ENCODE measurements at places on chromosomes 5 and 9.

DNA sequence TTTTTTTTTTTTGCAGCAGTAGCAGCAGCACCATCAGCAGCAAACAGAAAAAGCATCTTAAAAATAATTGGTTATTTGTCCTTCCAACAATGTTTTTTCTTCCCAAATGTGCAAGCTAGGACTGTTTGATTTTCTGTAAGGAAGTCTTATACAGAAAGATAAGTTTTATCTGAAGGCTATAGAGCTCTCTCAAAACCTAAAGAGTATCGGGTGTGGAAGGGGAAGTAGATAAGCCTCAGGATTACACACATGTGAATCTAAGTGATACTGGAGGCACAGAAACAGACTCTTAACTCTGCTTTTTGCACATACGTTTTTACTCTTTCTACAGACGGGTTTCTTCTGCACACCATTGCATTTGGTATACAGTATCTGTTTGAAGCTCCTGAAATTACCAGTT is 184.4 kb upstream of the FTMT start:
- no peak for DNase-seq

DNA sequence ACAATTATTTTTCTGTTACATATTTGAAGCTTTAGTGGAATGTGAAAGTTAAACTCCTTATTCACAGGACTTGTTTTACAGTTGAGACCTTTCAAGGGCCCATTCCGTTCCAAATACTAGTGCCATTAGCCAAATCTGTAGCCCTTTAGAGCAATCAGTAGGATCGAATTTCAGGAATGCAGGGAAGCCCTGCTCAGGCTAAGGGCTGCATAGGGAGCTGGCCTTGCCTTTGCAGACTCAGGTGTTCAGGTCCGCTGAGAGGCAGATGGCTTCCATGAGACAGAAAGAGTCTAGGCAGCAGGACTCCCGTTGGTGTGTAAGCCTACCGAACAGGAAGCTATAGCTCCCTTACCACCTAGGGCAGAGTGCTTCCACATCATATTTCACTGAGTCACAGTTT is 150.1 kb upstream of the SLC27A6 start:
- DNase-seq: no peak

DNA sequence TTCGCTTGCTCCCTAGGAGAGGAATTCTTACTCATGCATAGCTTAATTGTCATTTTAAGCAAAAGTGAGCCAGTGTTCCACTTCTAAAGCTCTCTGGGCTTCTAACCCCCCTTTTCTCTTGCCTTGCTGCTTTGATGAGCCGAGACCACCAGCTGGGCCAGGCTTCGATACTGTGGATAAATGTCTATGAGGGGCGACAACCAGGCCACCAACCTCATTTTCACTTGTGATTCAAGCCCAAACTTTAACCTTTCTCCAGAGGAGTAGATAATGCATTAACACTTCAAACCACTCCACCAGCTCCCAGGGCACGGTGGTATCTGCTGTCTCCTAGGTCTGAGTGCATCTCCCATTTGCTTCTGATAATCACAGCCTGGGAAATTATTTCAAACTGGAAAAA is 205.6 kb downstream of the PSAT1 start:
- no peak for DNase-seq

DNA sequence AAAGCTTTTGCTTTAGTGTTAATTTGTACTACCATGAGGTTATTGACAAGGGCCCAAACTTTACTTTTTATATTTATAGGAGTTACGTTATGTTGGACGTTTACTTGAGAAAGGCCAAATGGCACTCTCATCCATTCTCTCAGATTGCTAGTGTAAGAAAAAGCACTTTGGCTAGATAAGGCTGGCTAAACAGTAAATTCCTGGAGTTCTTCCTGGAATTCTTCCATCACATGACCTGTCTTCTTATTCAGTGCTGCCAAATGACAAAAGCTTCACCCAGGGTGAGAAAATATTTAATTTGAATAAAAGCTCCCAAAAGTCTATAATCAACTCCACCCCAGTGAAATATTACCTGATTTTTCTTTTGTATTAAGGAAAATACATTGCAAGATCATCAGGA is 1568.9 kb upstream of the ACO1 start:
- no peak for DNase-seq

- no peak for DNase-seq
Observed at GRCh38 chr9:38229504-38230155, 160.6 kb upstream of the SHB start.

- DNase-seq: no peak
Observed at GRCh38 chr5:133884569-133885311, 83.7 kb downstream of the C5orf15 start.

DNA sequence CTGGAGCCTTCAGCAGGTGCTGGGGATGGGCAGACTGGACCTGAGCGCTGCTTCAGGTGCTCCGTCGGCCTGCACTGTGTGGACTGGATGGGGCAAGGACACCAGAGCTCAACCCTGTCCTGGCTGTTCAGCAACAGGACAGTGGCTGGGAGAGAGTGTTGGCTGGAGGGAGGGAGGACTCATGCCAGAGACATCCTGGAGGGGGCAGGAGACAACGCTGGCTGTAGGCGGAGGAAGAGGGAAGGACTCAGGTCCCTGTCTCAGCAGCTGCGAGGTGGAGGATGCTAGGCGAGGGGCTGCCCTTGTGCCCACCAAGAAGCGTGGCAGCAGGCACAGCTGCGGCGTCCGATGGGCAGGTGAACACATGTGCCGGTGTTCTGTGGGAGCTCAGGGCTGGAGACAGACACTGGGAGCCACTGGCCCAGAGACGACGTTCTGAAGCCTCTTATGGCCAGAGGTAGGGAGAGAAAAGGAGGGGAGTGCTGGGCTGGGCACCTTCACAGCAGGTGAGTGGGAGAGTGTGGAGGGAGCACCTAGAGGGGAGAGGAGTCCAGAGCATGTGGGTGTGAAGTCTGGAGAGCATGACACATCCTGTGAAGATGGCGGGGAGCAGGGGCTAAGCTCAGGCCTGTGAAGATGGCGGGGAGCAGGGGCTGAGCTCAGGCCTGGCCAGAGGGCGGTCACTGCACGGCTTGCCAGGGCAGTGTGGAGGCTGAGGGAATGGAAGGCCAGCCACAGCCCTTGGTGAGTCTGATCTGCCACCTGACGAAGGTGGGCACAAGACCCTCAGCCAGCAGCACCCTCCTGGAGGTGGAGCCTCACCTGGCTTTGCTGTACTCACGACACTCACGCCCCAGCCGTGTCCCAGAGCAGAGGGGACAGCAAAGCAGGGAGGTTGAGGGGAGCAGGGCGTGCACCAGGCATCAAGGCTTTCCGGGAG is 79.1 kb upstream of the FCN1 start:
- DNase-seq: no peak

- DNase-seq: no peak
Observed at GRCh38 chr9:71763832-71764231, 4.5 kb downstream of the CEMIP2 start.

DNA sequence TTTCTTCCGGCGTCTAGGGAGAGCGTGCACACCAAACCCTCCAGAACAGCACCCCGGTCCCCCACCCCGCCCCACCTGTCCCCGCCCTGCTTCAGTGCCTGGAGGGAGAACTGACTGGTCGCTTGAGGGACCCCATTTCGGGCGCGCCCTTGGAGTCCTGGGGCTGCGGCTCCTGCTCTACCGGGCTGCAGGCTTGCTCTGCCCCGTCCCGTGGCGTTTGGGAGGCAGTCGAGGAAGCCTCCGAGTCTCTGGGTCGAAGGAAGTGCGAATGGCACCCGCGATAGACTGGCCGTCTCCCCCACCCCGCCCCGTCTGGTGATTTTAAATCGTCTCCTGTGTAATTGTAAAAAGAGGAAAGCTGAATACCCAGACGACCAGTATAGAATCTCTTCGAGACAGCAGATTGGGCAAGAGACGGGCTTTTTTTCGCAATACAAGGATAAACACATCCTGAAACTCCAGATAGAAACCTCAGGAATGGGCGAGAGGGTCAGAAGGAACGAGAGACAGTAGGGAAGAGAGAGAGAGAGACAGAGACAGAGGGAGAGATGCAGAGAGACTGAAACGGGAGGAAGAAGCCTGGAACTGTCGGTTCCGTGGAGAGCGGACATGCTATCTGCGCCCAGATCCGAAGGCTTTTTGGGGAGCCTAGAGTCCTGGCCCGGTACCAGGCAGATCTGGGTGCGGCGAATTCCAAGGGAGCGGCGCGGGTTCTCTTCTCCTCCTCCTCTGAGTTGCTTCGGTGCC is 9.9 kb downstream of the PRDM6 start:
- DNase-seq: no peak

DNA sequence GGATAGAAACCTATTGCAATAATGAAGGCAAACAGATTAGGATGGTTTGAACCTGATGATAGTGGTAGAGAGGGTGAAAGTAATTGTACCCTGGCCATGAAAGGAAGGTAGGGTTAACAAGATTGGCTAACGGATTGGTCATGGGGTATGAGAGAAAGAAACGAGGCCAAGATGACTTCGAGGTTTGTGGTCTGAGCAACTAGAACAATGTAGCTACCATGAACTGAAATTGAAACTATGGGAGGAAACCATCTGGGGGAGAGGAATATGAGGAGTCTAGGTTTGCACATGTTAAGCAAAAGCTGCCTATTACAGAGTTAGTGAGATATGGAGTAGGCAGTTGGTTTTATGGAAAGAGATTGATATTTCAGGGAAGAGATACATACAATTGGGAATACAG is 406.0 kb downstream of the PRELID2 start:
- no peak for DNase-seq

DNA sequence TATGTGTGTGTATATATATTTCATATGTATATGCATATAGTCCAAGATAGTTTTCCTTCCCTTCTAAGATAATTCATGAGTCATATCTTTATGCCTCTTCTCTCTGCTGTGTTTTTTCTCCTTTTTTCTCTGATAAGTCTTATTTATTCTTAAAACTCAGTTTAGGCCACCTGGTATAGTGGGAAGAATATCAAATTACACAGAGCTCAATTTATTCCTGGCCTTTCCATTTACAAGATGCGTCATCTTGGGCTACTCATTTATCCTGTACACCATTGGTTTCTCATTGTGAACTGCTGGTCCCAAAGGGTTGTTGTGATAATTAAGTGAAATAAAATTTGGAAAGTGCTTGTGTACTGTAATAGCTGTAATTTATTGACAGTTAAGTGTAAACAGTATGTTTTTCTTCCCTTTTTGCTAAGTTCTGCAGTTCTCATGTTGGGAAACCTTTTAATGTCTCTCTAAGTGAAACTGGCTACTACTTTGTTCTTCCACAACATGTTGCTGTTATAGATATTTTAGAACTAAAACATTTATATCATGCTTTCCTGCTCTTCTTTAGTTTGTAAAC is 19.4 kb downstream of the CCDC171 start:
- no peak for DNase-seq

- no peak for DNase-seq
Observed at GRCh38 chr9:77221431-77221830, 44.1 kb downstream of the VPS13A start.

DNA sequence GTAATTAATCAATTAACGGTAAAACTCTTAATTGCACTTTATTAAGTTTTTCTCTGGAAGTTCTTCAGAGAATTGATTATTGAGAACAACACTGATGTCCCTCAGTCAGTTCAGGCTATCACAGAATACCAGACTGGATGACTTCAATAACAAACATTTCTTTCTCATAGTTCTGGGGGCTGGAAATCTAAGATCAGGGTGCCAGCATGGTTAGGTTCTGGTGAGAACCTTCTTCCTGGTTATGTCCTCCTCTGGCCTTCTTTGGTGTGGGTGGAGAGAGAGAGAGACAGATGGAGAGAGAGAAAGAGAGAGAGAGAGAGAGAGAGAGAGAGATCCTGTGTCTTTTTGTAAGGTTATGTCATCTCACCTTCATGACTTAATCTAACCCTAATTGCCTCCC is 71.4 kb upstream of the DAP start:
- DNase-seq: no peak

DNA sequence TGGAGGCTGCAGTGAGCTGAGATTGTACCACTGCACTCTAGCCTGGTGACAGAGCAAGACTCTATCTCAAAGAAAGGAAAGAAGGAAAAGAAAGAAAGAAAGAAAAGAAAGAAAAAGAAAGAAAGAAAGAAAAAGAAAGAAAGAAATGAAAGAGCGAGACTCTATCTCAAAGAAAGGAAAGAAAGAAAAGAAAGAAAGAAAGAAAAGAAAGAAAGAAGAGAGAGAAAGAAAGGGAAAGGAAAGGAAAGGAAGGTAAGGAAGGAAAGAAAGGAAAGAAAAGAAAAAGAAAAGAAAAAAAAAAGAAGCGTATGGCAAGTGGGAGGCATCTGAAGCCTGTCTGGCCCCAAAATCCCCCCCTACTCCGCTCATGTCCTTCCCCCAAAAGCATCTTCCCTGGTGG is 182.3 kb upstream of the MSX2 start:
- DNase-seq: no peak

DNA sequence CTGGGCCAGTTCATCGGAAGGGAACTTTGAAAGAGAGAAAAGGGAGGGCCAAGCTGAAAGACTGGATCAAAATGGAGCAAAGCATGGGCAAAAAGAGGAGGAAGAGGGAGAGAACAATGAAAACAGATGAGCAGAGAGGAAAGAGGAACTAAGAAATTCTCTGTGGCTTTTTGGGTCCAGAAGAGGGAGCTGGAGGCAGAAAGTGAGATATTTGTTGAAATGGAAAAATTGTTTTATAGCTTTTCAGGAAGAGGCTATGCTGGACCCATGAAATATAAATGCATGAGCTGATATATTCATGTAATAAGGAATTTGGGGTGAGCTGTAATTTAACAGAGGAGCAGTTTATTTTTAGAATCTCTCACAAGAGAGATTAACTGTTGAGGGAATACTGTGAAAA is 457.3 kb downstream of the DMAC1 start:
- DNase-seq: no peak

GRCh38 chr5:171407234-171407633 is 12.2 kb upstream of the FGF18 start:
- DNase-seq: no peak

DNA sequence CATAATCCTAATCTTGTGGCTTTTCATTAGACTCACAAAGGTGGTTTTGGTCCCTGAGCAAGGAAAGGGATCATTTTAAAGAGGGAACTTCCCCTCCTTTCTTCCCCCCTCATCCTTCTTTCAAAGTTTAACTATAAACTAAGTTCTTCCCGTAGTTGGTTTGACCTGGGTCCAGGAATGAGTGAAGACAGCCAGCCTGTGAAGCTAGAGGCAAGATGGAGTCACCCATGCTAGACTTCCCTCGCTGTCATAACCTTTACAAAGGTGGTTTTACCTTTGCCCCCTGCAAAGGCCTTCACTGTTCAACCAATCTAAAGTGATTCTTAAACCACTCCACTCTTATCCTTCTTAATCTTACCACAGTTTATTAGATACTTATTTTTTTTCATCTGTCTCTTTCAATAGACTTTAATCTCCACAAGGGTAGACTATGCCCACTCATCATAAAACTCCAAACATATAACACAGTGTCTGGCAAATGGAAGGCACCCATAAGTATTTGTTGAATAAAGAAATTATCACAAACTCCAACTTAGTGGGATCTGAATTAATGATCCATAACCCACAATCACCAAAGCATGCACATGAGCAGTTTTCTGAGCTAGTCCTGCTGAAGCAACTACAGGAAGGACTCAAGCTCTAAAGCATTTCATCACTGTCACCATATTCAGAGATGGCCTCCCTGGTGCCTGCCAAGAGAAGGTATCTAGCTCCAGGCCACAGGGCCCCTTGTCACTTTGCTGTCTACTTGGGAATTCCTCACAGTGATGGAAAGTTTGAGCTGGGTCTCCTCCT is 369.0 kb downstream of the SPOCK1 start:
- DNase-seq: no peak

GRCh38 chr5:178247481-178248456 is 15.2 kb upstream of the PHYKPL start:
- DNase-seq: no peak

GRCh38 chr5:54927097-54927746 is 58.2 kb downstream of the ESM1 start:
- DNase-seq: no peak

GRCh38 chr9:618478-618877 is 223.0 kb upstream of the DMRT1 start:
- no peak for DNase-seq

- no peak for DNase-seq
Observed at GRCh38 chr9:90881648-90882047, 80.0 kb downstream of the SYK start.
